ENCODE measurements at places on chromosomes 4 and X.

DNA sequence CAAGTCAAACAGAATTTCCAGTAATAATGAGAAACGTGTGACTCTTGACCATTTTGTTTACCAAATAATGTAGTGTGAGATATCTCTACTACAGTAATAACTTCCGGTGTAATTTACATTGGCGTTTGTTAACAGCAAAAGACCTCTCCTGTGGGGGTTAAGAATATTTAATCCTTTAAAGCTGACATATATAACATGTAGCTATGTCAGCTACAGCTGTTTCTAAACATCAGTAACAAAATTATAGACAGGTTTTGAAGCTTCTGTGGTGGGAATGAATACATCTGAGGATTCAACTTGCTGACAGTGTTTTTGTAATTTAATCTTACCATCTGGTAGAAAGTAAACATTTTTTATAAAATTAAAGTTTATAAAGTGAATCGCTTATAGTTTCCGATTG, 73.6 kb upstream of the TENM3 start:
- no peak for DNase-seq

GRCh38 chrX:55659931-55660330, 36.7 kb downstream of the FOXR2 start:
- DNase-seq = no peak

DNA sequence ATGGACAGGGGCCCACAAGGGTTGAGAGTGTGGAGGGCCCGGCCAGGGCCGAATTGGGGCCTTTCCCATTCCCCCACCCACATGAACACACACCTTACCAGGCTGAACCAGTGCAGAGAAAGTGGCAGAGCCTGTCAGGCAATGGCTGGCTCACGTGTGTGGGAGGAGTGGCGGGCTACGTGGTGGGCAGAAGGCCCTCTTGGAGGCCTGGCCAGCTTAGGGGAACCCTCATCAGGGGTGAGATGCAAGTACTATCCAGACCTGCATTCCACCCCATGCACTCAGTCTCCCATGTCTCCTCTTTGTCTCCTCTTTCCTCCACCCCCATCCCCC, 965 bp downstream of the TCEAL4 start:
- DNase-seq = no peak

DNA sequence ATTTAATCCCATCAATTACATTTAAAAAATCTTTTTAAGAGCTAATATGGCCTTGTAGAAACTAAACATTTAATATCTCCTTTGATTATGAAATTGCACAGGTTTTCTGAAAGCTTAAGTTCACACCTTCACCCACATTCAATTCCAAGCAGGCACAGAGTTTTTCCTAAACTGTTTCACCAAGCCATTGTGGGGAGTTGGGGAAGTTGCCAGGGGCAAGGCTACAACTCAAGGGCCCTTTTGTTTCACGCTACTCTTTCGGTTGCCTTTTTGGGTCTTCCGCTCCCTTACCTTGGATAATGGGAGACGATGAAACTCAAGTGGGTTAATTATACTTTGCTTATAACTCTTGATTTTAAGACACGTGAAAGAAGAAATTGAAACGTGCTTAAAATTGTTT, 33.3 kb downstream of the APBB2 start:
- DNase-seq = no peak

DNA sequence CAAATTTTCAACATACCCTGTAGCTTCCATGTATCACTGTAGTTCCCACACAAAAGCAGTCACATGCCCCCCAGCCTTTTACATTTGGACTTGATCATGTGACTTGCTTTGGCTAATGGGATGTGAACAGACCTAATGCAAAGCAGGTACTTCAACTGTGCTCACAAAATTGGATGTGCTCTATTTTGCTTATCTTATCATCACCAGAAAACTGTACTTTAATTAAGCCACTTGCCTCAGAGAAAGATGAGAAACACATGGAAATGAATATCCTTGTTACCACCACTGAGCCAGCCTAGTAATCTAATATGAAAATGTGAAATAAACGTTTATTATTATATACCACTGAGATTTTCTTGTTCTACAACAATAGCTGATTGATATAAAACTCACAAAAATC, 402.7 kb upstream of the HTR2C start:
- DNase-seq = no peak

DNA sequence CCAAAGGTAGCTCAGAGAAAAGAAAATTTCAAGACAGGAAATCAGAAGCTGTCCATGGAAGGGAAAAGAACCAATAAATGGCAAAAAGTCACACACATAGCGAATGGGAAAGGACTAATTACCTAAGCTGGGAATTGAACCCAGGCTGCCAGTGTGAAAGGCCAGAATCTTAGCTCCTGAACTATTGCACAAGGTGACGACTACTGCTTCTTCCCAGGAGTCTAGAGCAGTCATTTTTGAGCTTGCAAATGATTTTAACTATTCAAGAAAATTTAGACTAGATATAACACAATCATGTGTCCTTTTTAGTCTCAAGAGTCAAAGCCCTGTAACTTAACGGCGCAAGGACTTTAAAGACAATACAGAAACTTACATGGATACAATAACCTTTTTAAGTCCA, 34.1 kb upstream of the ZNF81 start:
- DNase-seq = no peak

GRCh38 chrX:67619253-67619652, 75.4 kb downstream of the AR start:
- no peak for DNase-seq

GRCh38 chr4:69092980-69093568, 3.2 kb upstream of the UGT2B7 start:
- DNase-seq = no peak

GRCh38 chrX:1394731-1395501, 3.0 kb upstream of the SLC25A6 start:
- DNase-seq = no peak

GRCh38 chrX:72309297-72310071, 3.8 kb upstream of the CITED1 start:
- no peak for DNase-seq

DNA sequence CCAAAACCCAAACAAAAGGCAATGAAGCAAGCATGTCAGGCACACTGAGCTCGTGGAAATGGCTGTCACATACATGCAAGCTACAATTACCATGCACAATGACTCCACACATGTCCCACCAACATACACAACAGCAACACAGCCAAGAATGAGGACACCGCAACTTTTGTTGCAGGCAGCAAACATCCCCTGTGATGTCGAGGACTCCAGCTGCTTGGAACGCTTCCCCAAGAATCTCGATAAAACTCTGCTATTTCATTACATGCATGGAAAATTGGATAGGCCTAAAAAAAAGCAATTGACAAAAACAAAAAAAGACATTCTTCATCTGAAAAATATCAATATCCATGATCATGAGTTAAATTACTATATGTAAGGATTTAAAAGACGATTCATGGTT, 11.8 kb downstream of the ANOS1 start:
- DNase-seq = no peak

DNA sequence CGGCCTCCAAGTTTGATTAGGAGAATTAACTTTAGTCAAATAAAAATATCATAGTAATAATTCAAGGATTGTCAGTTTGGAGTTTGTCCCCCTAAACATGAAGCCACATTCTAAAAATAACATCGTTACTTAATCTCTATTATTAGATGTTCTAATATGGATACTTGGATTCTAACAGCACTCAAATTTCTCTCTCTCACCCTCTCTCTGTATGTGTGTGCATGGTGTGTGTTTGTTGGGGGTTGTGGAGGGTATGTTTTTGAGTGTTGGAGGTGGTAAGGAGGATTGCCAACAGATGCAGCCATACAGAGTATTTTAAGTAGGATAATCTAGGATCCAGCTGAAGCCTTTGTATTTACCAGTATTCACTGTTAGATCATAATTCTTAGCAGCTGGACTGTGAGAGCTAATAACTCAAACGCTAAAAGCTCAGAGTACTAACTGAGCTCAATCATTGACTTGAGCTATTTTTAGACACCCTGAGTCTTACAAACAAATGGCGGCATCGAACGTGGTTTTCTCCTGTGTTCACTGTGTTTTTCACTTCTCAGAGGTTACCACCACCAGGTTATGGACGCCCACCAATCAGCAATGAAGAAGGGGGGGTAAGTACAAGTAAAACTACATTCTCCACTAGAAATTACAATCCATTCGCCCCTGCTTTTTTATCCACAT, 8.8 kb downstream of the ENAM start:
- DNase-seq = no peak

DNA sequence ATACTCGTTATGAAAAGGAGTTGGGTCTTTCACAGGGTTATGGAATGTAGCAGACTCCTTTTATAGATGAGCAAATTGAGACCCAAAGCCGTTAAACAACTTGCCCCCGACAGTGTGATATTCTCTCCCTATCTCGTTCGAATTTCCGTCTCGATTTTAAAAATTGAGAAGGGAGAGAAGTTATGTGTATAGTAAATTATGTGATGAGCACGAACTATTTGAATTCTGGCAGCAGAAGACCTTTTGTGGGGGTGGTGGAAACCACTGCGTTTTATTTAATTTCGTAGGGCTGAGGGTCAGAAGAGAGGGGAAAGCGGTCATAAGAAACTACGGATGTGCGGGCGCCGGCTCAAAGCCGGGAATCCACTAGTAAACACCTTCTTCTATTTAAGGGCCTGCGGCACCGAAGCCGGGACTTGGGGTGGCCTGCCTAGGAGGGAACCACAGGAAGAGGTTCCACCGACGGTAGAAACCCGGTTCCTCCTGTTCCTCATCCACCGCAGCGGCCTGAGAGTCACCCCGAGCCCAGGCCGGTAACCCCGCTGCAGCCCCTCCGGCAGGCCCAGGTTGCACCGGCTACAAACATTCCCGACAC, 1.5 kb upstream of the DDX3X start:
- DNase-seq = peak; percentile 9

- DNase-seq = no peak
These were observed 207.9 kb upstream of the FAM241A start for GRCh38 chr4:111937368-111937767.
